Stimulated activated CD4-positive, alpha-beta T cell treated with anti-CD3 and anti-CD28 coated beads, Interleukin-12 subunit alpha, Interleukin-12 subunit beta, amount 100 ng/mL, for 48 hours (primary cell): ENCODE measurements at places on chromosomes 7 and 10.

DNA sequence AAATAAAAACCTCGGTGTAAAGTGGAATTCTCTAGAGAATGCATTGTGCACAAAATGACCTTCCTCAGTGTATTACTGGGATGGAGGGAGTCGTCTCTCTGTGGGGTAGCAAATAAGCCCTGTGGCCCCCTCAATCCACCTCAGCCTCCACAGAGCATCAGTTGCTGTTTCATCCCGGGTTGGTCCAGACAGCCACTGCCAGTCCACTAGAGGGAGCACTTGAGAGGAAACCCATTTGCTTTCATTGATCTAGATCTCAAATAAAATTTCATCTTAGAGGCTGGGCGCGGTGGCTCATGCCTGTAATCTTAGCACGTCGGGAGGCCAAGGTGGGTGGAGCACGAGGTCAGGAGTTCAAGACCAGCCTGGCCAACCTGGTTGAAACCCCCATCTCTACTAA is 1128.7 kb downstream of the CNTNAP2 start:
- DNase-seq = peak; percentile 5

DNA sequence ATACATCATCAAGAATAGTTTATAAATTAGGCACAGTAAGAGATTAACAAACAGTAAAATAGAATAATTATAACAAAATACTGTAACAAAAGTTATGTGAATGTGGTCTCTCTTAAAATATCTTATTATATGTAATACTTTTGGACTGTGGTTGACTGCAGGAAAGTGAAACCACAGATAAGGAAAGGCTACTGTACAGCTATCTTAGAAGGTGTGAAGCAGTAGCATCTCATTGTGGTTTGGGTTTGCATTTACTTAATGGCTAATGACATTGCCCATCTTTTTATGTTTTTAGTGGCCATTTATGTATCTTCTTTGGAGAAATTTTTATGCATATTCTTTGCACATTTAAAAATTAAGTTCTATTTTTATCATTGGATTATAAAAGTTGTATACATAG is 296.4 kb upstream of the MAGI2 start:
- no peak for DNase-seq

GRCh38 chr7:132494474-132494873 is 81.8 kb downstream of the PLXNA4 start:
- DNase-seq = no peak

- DNase-seq = no peak
These were observed 99.9 kb downstream of the CREM start for GRCh38 chr10:35226507-35226906.

- peak; percentile 27 for DNase-seq
These were observed 1.5 kb upstream of the KAT6B start for GRCh38 chr10:74824900-74825370.

GRCh38 chr10:117656385-117657367 is 114.1 kb downstream of the EMX2 start:
- no peak for DNase-seq

DNA sequence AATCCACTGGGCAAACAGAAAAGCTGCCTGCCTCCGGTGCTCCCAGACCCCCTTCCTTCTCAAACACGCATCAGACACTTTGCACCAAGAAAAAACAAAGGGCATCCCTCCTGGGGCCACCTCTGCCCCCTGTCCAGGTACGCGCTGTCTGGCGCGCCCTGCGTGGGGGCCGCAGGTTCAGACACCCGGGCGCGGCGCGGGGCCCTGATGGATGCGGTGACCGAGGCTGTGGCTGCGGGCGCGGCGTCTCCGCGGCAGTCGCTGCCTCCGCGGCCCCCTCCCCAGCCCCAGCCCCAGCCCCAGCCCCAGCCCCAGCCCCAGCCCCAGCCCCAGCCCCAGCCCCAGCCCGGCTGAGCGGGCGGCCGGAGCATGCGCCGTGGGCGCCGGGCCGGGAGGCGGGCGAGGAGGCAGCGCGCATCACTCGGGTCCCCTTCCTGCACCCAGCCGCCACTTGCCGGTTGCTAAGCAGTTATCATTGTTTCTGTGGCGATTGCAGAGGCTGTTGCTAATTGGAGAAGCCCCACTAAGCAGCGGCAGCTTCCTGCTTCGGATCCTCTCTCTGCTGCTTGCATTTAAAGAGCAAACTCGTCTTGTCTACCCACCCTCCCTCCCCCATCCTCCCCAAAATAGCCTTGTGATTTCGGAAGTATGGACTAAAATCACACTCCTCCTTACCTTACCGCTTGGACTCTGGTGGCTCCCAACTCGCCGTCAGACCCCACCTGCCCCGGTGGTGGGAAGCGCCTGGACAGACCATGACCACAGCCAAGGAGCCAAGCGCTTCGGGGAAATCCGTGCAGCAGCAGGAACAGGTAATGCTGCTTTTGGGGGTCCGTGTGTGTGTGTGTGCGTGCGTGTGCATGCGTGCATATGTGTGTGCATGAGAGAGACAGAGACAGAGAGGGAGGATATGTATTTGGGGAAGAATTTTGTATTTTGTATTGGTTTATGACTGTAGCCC is 252.8 kb downstream of the DPP6 start:
- DNase-seq = no peak

GRCh38 chr7:72793791-72794190 is 34.2 kb downstream of the TYW1B start:
- DNase-seq = no peak

GRCh38 chr10:59362144-59362958 is at the start of gene FAM13C:
FAM13C (minus strand) TSS chr10:59362549; CDS start chr10:59362460, 89 bp downstream.
- DNase-seq = no peak

DNA sequence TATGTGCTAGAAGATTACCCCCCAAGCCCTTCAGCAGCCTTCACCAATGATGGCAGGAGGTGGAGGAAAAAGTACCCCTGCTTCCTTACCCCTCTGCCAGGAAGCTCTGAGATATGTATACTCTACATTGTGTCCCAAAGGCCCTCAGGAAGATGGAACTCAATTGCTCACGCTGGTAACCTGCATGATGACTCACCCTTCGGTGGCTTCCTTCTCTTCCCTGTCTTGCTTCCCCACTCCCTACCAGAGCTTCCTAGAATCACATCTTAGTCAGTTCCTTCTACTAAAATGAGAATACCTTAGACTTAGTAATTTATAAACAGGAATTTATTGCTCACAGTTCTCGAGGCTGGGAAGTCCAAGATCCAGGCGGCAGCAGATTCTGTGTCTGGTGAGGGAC is 405.6 kb downstream of the TYW1 start:
- DNase-seq = no peak

- no peak for DNase-seq
These were observed 3.2 kb downstream of the GLI3 start for GRCh38 chr7:42233695-42234331.

- no peak for DNase-seq
These were observed 46.1 kb downstream of the PTPRN2 start for GRCh38 chr7:158541346-158542010.

GRCh38 chr7:121302214-121302745 is 26.5 kb upstream of the WNT16 start:
- no peak for DNase-seq

DNA sequence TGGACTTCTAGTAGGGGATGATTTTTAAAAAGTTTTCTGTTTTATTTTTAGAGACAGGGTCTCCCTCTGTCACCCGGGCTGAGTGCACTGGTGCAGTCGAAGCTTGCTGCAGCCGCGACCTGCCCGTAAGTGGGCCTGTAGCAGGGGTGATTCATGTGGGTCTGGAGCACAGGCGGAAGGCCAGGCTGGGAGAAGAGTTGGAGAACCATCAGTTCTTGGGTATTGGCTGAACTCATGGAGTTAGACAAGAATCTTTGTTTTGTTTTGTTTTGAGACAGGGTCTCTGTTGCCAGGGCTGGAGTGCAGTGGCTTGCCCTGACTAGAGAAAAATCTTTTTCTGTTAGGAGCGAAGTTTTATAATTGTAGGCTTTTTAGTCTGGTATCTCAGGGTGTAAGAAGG is 5.7 kb downstream of the SRRT start:
- DNase-seq = no peak

- DNase-seq = no peak
These were observed 184.4 kb downstream of the C7orf25 start for GRCh38 chr7:42727451-42727850.

GRCh38 chr10:77196614-77197013 is 441.0 kb downstream of the KCNMA1 start:
- DNase-seq = no peak

DNA sequence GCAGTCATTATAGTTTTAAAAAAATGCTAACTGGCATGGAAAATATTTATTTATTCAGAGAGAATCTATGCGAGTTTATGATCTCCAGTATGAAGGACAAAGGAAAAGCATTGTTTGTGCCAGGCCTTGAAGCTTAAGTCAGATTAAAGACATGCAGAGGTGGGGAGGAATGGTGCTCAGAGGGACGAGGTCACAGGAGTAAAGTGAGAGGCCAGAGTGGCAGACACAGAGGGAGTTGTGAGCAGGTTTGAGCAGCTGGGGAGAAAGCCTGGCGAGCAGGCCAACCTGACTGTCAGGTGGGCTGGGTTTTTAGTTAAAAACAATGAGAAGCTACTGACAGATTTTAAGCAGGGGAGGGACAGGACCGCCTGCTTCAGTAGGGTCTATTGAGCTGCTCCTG is 6.8 kb upstream of the CCNY start:
- no peak for DNase-seq

DNA sequence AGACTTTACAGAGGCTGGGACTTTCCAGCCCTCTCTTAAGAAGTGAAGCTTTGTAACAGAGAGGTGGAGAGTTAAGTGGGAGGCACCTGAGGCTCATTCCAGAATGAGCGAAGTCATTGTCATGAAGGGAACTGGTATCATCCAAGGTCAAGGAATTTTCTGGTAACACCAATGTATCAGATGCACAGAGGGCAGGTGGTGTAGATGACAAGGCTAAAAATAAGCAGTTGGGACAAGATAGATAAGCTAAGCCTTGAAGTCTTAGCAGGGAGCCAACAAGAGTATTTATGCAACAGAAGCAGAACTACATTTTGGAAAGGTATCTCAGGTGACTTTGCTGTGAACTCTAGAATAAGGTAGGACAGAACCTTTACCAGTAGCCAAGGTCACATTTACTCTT is 257.0 kb upstream of the AUTS2 start:
- no peak for DNase-seq

DNA sequence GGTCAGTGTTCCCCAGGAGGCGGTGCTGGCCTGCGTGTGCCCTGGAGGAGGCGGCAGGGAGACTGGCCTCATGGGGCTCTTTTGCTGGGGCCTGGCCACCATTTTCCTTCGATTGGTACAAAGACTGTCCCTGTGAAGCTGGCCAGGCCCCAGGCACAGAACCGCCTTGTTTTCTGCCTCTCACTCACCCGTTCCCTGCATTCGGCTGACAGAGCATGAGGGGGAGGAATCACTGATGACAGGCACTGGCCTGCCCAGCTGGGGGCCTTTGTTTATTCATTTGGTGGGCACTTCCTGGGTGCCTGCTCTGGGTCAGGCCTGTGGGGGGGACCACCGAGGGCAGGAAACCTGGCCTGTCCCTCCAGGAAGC is 139.2 kb downstream of the FAM53B start:
- DNase-seq = no peak
